ENCODE measurements at places on chromosomes 3 and 15. TPM values are rescaled to one million over a fixed set of nuclear protein-coding genes. Genes with fewer than 3 reads are reported as not detected.
A peak's percentile ranks its signal among the peaks of the same experiment; 100 is the strongest.

The CKMT1A gene
- 15.7 TPM for total RNA-seq

The SLC25A36 gene
- 146 TPM for total RNA-seq

The LRRC31 gene
- not detected for total RNA-seq

DNA sequence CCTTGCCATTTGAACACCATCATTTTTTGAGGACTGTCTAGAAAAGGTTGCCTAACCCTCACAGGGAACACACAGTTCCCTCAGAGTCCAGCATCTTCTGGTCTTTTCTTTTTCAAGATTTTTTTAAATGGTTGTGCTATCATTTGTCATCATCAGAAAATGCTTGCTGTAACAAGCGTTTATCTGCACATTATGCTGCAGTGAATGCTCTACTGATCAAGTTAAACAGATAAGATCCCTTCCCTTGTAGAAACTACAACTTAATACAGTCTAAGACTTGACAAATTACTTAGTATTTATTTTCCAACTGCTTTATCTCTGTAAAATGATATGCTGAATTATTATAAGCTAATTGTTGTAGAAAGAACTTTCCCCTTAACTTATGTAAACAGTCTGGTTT is 11.9 kb upstream of the ALPK3 start:
- no peak for DNase-seq
- H3K4me3 ChIP-seq, result no peak overlapping the region
- H3K36me3 ChIP-seq, result no peaks in the 10 kb centered on the region

DNA sequence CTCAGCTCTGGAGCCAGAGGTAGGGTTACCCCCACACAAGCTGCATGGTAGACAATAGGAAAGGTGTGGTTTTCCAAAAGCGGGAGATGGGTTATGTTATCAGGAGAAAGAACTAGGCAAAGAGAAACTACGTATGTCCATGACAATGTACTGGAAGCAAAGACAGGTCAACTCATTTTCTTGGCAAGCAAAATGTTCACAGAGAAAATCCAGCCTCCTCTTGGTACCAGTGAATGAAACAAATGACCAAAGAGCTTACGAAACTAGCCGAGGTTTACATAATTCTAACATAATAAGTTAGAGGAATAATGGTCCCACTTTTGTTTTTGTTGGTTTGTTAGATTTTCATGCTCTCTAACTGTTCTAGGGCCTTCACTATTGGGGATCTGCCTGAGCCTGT is 338.1 kb upstream of the TGFBR2 start:
- no peak overlapping the region for H3K4me3 ChIP-seq
- DNase-seq, result no peak
- H3K27me3 ChIP-seq, result no peaks in the 10 kb centered on the region
- peaks cover 15% of the 10 kb centered on the region for H3K36me3 ChIP-seq
- H3K27ac ChIP-seq, result no peak overlapping the region

GRCh38 chr15:29050870-29051269 is 165.1 kb downstream of the APBA2 start:
- H3K36me3 ChIP-seq, result peaks cover 14% of the 10 kb centered on the region
- no peak for DNase-seq
- peak overlapping the region; percentile 8 for H3K27ac ChIP-seq
- H3K4me3 ChIP-seq, result no peak overlapping the region
